ENCODE measurements at places on chromosomes 5 and 9.

DNA sequence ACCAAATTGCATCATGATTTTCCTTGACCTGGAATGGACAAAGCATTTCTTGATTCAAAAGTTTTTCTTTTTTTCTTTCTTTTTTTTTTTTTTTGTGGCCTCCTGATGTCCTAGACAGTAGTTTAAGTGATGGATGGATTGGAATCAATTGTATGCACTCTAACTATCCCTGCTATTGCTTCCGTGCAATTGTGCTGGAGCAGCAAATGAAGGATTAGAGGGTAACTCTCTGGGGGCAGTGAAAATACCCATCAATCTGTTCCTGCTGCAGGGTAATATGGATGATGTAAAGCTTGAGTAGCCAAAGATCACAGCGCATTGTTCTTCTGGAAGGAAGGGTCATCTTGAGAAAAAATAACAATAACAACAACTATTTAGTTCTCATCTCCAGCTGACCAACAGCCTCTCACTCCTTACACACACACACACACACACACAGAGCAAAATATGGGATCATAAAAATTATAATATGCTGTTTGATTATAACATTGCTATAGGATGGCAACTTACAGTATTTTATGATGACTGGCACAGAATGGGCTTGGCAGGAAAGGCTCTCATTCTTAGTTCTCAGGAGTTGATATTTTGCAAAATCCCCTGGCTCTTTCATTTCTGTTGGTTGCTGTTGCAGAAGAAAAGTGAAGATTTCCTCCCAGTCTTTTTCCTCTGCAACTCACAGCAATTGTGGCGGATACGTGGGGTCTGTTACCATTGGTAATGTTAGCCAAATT is 160.9 kb upstream of the DMAC1 start:
- DNase-seq: no peak

GRCh38 chr5:56947052-56947451 is 4.9 kb downstream of the MIER3 start:
- no peak for DNase-seq

DNA sequence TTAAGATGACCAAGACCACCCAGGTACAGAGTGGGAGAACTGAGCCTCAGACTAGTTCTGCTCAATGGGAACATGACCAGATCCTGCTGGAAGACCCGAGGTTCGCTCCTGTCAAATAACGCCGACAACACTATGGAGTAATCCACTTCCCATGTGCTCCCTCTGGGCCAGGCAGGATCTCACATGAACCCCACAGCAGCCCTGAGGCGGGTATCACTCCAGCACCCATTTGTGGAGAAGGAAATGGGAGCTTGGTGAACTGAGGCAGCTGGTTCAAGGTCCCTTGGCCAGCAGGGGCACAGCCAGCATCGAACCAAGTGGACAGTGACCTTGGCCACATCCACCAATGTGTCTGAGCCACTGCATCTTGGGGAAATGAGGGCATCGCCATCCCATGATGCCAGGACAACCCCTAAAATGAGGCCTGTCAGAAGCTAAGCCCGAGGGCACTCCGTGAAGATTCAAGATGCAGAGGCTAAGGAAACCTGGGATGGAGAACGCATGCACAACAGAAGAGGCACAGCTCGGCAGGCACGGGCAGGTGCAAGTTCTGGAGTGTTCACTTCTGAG is 8.5 kb downstream of the ANKS6 start:
- DNase-seq: no peak

GRCh38 chr9:3863686-3864085 is 337.9 kb upstream of the RFX3 start:
- DNase-seq: no peak

GRCh38 chr9:94528886-94529285 is 26.0 kb upstream of the PCAT7 start:
- DNase-seq: no peak

DNA sequence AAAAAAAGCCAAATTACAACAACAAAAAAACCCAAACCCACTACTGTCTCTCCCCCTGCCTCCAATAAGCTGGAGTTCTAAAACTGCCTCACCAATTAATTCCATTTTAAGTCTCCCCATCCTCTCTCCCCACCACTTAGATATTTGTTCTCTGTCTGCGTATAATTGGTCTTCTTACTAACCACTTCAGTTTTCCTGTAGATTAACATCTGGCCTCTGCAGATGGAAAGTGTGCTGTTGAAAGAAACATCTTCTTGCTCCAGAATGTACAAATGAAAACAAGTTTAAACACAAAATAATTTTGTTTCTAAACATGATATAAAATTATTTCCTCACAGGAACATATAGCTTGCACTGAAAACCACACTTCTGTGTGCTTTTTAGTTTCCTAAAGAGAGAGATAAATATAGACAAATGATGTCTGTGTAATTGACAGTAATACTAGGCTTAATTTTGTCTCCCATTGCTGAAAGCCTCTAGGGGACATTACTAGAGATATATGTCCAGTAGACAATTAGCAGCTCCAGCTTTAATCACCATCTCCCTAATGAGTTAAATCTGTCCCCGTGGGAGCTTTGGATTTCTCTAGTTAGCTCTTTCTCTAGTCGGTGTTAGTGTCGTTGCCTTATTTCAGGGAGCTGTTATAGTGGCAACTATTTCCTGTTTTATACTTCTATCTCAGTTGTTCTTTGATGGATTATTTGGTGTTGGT is 164.0 kb downstream of the ARHGAP26 start:
- DNase-seq: no peak

GRCh38 chr5:16539169-16539666 is 73.6 kb upstream of the ZNF622 start:
- no peak for DNase-seq

Measured in activated CD4-positive, CD25-positive, alpha-beta regulatory T cell treated with anti-CD3 and anti-CD28 coated beads, Interleukin-2, amount 50 U/mL, for 72 hours (primary cell).